ENCODE measurements at places on chromosomes 4 and X.

DNA sequence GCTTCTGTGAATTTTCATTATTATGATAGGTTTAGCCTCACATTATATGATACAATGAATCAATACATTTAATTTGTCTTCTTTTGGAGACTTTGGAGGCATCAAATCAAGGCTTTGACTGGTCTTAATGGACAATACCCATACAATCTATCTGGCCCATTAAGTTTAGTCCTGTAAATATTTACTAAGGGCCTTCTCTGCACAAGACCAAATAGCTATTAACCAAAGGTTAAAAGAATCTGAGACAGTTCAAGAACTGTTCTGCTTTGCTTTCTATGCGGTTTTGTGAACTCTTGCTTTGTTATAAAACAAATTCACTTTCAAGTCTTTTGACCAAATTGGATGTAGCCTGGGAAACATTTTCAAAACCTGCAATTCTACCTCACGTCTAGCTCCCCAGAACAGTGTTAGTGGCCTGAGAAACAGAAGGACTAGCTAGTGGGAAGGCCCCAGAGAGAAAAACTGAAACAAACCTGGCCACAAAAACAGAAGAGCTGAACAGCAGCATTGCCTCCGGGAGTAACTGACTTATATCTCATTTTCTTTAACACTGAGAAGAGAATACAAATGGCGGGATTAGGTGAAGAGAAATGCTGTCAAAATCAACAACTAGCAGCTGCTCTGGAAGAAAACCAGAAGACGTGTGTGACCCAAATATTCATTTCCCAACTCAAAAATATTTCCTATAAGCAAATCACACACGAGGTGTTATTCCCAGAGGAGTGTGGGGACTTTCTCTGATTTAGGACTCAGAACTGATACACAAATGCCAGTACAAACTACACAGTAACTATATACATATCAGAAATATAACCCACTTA is 548 bp downstream of the TLR1 start:
- no peak for DNase-seq

GRCh38 chr4:81410680-81411079 is 61.0 kb downstream of the RASGEF1B start:
- DNase-seq = no peak

- DNase-seq = no peak
Observed at GRCh38 chrX:101415180-101416145, 7.4 kb downstream of the HNRNPH2 start.

DNA sequence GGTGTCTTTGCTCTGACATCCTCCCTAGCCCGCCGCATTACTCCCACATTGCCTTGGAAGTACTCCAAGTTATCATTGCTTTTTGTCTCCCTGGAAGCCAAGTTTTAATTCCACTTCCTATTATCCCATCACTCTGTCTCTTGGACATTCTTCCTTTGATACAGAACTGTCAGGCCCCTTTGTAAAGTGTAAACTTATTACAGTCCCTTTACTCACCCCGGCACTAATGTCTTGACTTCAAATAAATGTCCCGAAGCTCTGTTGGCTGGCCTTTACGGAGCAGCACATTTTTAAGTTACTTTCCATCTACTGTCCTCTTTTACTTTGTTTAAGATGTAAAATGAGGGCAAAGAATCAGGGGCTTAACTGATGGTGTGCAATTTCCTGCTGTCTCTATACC is 223.5 kb upstream of the IGFBP7 start:
- DNase-seq = no peak

GRCh38 chrX:139640259-139640658 is 67.7 kb downstream of the MCF2 start:
- DNase-seq = no peak

GRCh38 chr4:1323280-1323634 is 23.8 kb upstream of the UVSSA start:
- DNase-seq = no peak

DNA sequence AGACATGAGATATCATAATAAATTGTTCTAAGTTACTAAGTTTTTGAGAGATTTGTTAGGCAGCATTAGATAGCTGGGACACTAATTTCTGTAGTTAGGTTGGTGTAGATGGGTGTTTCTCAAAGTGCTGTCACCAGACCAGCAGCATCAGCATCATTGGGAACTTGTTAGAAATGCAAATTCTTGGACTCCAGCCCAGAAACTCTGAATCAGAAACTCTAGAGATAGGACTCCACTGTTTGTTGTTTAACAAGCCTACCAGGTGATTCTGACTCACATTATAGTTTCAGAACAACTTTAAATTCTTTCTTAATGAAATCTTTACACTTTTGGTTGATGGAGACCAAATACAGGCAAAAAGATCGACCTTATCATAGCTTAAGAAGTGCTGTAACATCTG is 173.7 kb downstream of the PABPC4L start:
- no peak for DNase-seq

GRCh38 chrX:53262918-53263394 is 18.4 kb downstream of the IQSEC2 start:
- DNase-seq = no peak

- no peak for DNase-seq
Observed at GRCh38 chr4:1597021-1597931, 86.8 kb downstream of the FAM53A start.

DNA sequence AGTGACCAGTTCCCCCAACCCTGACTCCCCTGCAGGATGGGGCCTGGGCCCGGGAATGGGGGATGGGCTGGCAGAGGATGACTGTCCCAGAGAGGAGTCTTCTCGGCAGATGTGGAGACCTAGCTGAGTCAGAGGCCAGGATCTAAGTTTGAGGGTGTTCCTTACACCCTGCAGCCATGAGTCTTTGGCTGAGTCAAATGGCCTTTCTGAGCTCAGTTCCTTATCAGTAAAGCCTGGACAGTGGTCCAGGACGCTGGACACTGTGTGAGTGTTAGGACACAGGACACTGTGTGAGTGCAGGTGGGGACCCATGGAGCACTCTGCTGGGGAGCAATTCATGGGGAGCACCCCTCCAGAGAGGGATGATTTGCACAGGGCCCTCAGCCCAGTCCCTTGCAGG is 5.0 kb downstream of the IL9R start:
- DNase-seq = no peak

DNA sequence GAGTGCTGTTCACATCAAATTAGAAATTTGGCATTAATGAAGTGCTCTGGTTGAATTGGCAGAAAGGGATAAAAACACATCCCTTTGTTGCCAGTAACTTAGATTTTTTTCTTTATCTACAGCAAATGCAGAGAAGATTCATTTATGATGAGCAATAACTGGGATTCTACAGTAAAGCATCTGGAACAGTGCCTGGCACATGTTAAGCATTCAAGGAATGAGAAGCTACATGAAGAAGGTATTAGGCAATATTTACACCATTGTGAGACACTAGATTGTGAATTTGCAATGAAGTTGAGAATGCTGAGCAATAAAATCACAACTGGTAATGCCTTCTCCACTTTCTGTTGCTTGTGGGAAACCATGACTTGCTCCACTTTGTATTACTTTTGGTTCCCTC is 33.5 kb downstream of the PCDH19 start:
- no peak for DNase-seq

- DNase-seq = no peak
Observed at GRCh38 chr4:54568184-54568583, 89.6 kb upstream of the KIT start.
